ENCODE measurements at places on chromosomes 11 and 22. TPM values are rescaled to one million over a fixed set of nuclear protein-coding genes. Genes with fewer than 3 reads are reported as not detected.

DMC1 gene
- polyA plus RNA-seq = 18.0 TPM

SAA1 gene
- 5.5 TPM for polyA plus RNA-seq

NRGN gene
- polyA plus RNA-seq = 1.8 TPM

GRCh38 chr11:74471668-74472429 is 4.5 kb upstream of the KCNE3 start:
- H3K27me3 ChIP-seq = no peaks in the 10 kb centered on the region
- no peak for DNase-seq
- no peaks in the 10 kb centered on the region for H3K36me3 ChIP-seq
- peaks cover 11% of the 10 kb centered on the region for H3K4me1 ChIP-seq

- no peak overlapping the region for H3K4me3 ChIP-seq
- no peaks in the 10 kb centered on the region for H3K4me1 ChIP-seq
- no peak for DNase-seq
- no peak overlapping the region for H3K27ac ChIP-seq
- H3K27me3 ChIP-seq = no peaks in the 10 kb centered on the region
- no peaks in the 10 kb centered on the region for H3K36me3 ChIP-seq
Observed at GRCh38 chr22:46242076-46242475, 8.0 kb downstream of the CDPF1 start.

DNA sequence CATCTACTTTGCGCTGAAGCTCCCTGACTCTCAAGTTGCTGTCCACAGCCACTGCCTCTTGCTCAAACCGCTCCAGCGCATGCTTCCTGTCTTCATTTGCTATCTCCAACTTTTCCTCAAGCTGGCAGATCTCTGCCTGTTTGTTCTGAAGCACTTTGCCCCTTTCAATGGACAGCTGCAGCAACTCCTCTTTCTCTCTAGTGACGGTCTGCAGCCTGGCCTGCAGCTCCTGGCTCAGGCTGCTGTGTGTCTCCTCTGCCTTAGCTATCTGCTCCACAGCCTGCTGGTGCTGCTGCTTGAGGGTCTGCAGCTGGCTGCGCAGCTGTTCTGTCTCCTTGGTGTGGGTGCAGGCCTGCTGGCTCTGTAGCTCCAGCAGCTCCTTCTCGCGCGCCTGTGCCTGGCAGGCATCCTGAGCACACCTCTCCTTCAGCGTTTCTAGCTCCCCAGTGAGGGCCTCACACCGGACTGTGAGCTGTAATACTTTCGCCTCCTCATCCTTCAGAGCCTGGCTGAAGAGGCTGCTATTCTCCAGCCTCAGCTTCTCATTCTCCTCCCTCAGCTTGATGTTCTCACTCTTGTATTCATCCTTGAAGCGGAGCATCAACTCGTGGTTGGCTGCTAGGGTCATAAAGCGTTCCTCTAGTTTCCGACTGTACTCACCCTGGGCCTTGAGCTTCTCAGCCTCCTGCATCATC is 723 bp downstream of the CCDC89 start:
- H3K4me3 ChIP-seq = peak overlapping the region; percentile 50
- H3K27ac ChIP-seq = peak overlapping the region; percentile 80

DNA sequence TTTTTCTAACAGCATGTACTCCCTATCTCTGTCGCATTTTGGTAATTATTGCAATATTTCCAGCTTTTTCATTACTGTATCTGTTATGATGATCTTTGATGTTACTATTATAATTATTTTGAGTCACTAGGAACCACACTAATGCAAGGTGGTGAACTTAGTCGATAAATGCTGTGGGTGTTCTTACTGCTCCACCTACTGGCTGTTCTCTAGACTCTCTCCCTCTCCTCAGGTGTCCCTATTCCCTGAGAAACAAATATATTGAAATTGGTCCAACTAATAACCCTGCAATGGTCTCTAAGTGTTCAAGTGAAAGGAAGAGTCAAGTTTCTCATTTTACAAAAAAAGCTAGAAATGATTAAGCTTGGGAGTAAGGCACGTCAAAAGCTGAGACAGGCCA is 10.5 kb downstream of the ARL14EP start:
- peaks cover 6% of the 10 kb centered on the region for H3K4me1 ChIP-seq
- H3K27ac ChIP-seq = no peak overlapping the region
- no peaks in the 10 kb centered on the region for H3K27me3 ChIP-seq
- H3K36me3 ChIP-seq = peaks cover 31% of the 10 kb centered on the region
- H3K4me3 ChIP-seq = no peak overlapping the region

- no peaks in the 10 kb centered on the region for H3K27me3 ChIP-seq
- no peak overlapping the region for H3K4me3 ChIP-seq
- peaks cover 14% of the 10 kb centered on the region for H3K4me1 ChIP-seq
- peak; percentile 68 for DNase-seq
- H3K36me3 ChIP-seq = peaks cover 24% of the 10 kb centered on the region
Observed at GRCh38 chr22:46803031-46803880, 40.8 kb downstream of the TBC1D22A start.

GRCh38 chr22:24392218-24392931 is 35.0 kb upstream of the ADORA2A start:
- H3K36me3 ChIP-seq = no peaks in the 10 kb centered on the region
- no peaks in the 10 kb centered on the region for H3K27me3 ChIP-seq
- DNase-seq = no peak
- H3K4me3 ChIP-seq = no peak overlapping the region
- H3K4me1 ChIP-seq = peaks cover 34% of the 10 kb centered on the region

DNA sequence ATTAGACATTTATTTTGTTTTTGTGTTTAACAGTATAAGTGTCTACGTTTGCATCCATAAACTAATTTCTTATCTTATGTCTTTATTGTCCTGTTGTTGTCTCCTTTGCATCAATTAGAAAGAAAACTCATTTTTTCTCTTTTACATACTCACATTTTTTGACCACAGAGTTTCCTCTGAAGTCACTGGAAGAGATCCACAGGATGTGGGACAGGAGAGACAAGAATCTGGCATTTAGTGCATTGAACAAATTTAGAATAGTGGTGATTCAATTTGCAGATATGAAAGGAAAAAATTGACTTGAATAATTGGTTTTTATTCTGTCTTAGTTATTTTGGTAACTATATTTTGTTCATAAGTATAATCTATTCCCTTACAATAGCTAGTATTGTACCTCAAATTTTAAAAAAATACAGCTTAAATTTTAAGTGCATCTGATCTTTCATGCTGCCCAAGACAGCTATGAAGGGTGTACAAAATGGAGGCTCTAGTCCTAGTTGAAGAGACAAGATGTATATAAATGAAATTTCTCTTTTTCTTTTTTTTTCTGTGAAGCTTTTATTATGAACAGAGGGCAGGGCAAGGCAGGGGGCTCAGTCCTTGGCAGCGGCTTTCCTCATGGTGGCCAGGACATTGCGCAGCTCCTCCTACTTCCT is 24.4 kb downstream of the HORMAD2 start:
- no peak overlapping the region for H3K27ac ChIP-seq
- H3K4me1 ChIP-seq = no peaks in the 10 kb centered on the region
- no peak overlapping the region for H3K4me3 ChIP-seq

GRCh38 chr11:46247090-46247489 is 30.4 kb upstream of the CREB3L1 start:
- no peaks in the 10 kb centered on the region for H3K36me3 ChIP-seq
- no peak overlapping the region for H3K4me3 ChIP-seq
- H3K27me3 ChIP-seq = no peaks in the 10 kb centered on the region
- no peak for DNase-seq
